ENCODE measurements at places on chromosomes 2 and 18.

GRCh38 chr2:38017836-38018235 lies 58.1 kb downstream of the CYP1B1 start:
- DNase-seq: no peak

GRCh38 chr2:85737481-85737880 lies 16.3 kb upstream of the ATOH8 start:
- DNase-seq: no peak

DNA sequence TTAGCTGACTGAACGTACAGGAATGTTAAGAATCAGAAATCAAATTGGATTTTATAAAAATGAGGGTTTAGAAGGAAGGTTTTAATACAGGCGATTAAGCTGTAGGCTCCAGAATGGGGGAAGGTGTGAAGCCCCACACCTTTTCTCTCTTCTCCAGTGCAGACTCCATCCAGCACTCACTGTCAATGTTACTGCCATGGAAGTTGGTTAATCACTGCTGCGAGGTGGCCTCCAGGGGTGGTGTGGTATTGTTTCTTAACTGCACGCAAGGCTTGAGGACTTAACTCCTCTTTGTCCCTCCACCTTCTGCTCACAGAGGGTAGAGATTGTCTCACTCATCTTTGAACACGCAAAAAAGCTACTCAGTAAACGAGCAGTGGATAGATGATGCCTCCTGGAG lies 26.9 kb upstream of the YWHAQ start:
- DNase-seq: no peak

DNA sequence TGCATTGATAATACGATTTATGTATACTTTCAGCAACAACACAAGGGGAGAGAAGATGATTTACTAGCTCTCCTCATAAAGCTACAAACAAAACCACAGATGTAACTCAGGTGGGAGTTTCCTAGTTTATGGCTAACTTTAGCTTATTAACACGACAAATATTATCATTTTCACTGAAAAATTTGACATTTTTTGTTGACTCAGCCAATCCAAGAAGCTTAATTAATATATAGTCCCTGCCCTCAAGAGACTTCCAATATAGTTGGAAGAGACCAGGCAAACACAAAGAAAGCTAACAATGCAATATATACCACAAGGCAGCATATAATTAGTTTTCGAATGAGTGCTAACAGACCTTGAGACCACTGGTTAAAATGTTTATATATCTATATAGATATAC lies 775 bp downstream of the WDR12 start:
- no peak for DNase-seq

GRCh38 chr18:25289001-25289631 lies 62.9 kb downstream of the ZNF521 start:
- no peak for DNase-seq

DNA sequence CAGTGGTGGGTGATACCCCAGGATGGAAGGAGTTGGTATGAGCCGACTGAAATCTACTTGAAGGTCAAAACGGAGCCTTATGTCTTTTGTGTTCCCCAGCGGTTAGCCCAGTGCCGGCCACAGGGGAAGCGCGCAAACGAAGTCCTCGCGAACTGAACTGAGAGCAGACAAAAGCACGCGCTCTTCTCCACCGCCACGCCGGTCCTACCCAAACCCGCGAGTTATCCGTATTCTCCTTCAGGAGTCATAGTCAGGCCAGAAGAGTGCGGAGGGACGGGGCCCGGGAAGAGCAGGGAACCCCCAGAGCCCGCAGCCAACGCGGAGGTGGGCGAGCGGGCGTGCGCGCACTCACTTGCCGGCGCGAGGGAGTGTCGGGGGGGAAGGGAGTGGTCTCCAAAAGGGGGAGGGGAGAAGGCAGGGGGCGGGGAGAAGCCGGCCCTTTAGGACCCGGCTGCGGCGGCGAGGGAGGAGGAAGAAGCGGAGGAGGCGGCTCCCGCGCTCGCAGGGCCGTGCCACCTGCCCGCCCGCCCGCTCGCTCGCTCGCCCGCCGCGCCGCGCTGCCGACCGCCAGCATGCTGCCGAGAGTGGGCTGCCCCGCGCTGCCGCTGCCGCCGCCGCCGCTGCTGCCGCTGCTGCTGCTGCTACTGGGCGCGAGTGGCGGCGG lies at the start of gene IGFBP2:
TSS of gene IGFBP2 (plus strand) at position 469 of the 664 bp plus-strand sequence. CDS start at position 573, 104 bp downstream.
- no peak for DNase-seq

DNA sequence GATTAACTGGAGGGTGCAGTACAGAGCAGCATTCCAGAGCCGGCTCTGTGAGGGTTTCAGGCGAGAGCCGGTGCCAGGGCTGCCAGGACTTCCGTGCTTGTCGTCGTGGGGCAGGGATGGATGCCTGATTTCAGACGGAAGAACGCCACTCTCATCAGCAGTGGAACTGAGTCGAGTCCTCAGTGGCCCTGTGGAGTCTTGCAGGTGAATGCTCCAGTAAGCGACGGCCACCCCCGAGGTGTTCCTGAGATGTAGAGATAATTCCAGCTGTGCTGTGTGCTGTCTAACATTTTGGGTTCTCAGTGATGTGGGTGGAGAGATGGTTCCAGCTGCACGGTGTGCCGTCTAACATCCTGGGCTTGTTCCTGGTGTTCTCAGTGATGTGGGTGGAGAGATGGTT lies 103.1 kb upstream of the ALKAL2 start:
- DNase-seq: no peak

- DNase-seq: no peak
Measured at GRCh38 chr2:66170744-66171330, 264.1 kb upstream of the MEIS1 start.

DNA sequence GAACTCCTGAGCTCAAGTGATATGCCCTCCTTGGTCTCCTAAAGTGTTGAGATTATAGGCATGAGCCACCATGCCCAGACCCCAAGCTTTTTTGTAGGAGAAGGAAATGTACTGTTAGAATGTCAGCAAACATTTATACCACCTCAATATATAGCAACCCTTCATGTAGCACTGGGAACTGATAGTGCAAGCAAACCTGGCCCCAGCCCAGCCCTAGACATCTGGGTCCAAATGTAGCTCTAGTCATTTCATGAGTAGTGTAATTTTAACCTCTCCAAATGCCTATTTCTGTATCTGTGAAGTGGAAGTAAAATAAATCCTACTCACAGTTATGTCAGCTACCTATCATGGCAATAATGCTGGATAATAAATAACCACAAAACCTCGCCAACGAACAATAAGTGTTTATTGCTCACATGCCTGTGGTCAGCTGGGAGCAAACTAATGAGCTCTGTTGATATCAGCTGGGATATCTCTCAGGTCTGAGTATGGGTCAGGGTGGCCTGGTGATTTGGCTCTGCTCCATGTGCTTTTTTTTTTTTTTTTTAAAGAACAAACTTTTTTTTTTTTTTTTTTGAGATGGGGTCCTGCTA lies 180.4 kb downstream of the CD8B2 start:
- DNase-seq: no peak

GRCh38 chr2:118102433-118103082 lies 14.3 kb downstream of the INSIG2 start:
- DNase-seq: no peak

- DNase-seq: no peak
Measured at GRCh38 chr2:173282795-173283545, 71.7 kb upstream of the CDCA7 start.

DNA sequence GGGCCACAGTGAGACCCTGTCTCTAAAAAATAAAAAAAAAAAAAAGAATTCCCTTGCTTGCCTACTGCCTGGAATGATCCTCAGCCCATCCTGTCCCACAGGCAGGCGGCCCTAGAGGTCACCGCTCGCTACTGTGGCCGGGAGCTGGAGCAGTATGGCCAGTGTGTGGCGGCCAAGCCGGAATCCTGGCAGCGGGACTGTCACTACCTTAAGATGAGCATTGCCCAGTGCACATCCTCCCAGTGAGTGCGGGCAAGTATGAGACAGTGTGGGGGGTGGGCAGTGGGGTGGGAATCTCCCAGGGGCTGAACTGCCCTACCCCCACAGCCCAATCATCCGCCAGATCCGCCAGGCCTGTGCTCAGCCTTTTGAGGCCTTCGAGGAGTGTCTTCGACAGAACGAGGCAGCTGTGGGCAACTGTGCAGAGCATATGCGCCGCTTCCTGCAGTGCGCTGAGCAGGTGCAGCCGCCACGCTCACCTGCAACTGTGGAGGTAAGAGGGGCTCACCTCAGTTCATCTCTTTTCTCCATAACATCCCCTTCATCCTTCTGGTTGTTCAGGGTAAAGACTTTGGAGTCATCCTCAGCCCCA lies 1.6 kb downstream of the CHCHD5 start:
- no peak for DNase-seq

- no peak for DNase-seq
Measured at GRCh38 chr18:42187611-42188380, 232.8 kb downstream of the PIK3C3 start.

GRCh38 chr2:158923180-158923594 lies 45.3 kb upstream of the TANC1 start:
- DNase-seq: no peak

DNA sequence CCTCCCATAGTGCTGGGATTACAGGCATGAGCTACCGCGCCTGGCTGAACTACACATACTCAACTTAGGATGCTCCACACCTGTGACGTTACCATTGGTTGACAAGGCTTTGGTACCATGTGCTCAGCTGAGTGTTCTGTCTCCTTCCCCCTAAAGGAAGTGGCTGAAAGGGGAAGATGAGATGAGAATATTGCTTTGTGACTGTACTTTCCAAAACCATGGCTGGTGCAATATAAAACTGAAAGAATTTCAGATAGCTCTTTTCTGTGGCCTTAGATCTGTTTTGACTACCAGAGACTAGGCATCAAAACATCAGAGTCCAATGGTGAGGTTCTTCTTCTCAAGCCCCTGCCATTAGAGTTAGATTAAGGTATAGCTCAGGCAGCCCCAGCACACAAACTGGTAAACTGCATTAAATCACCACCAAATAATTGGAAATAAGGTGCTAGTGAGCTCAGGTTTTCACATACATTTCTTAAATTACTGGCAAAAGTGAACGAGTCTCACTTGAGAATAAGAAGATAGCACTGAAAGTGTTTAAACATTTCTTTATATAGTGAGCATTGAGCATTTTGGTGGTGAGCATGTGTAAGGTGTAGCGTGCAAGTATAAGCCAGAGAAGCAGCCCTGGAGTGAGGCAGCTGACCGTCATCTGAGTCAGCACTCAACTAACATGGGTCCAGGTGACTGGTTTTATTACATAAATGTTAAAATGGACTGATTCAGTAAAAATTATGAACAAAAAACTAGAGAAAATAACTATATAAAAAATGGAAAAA lies 113.5 kb upstream of the FZD5 start:
- DNase-seq: no peak

- no peak for DNase-seq
Measured at GRCh38 chr18:73908323-73908722, 239.3 kb downstream of the FBXO15 start.

- DNase-seq: no peak
Measured at GRCh38 chr2:1804865-1805264, 60.5 kb upstream of the PXDN start.

- no peak for DNase-seq
Measured at GRCh38 chr2:139055202-139055601, 275.0 kb upstream of the NXPH2 start.

GRCh38 chr2:30113617-30114293 lies 33.1 kb upstream of the YPEL5 start:
- no peak for DNase-seq

DNA sequence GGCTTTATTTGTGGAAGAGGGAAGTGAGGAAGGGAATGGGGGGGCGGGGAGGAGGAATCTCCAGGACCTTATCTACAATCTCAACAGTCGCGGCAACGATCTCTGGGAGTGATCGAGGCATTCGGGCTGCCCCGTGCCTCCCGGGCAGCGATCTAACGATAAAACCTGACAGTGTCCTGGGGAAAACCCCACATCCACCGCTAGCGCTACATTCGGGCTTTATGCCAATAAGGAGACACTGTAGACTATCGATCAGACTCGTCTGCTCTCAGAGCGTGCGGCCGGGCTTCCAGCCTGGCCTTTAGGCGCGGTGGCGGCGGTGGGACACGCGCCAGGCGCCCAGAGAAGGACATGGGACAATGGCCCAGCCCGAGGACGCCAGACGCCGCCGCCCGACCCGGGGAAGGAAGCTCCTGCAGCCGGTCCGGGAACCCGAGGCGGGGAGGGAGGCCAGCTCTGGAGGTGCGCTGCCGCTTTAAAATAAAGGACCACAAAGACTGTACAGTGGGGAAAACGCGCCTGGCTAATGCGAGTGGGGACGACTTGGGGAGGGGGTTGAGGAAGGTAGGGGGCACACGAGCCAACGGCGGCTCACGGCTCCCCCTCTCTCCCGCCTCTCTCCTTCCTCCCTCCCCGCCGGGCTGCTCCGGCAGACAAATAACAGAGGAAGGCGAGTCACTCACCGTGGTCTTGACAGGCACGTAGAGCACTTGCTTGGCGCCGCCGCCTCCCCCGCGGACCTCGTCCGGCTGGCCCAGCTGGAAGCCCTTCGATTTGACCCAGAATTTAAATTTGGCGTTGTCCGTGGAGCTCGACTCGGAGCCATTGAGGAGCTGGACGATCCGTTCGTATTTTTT lies 2.2 kb downstream of the NOL4 start:
- DNase-seq: no peak

DNA sequence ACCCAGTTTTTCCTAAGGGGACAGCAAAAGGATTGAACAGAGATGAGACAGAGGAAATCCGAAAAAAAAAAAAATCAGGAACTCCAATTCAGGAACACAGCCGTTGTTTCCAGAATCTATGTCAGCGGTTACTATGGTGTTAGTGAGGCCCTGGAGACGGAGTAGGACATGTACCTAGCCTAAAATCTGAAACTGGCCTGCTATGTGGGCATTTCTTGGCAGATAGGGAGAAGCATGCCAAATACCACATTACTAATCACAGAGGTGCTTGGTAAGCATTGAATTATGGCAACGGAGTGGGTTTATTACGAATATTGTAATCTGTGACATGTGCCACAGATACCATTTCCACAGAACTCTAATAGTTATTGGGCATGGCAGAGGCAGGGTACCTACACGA lies 530.6 kb downstream of the CCDC85A start:
- no peak for DNase-seq

DNA sequence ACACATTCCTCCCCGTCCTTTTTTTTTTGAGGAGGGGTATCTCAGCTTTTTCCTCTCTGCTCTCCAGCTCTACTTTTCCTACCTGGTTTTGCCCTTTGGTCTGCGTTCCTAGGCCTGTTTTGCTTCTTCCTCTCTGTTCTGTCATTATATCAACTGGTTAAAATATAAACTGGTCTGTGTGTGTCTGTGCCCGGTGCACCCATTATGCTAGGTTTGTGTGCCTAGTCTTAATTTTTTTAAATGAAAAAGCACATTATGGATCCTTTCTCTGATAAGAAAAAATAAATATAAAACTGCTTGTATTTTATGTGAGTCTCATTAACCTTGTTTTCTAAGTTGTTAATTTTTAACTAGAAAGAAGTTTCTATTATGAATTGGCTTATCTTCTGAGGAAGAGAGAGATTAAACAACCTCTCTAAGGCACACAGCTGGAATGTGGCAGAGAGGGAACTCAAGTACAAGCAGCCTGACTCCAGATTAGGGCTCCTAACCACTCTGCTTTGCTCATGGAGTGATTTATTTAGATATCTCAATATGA lies 17.4 kb downstream of the SLC38A11 start:
- no peak for DNase-seq

- no peak for DNase-seq
Measured at GRCh38 chr2:172047566-172048507, 37.5 kb upstream of the DLX1 start.

- no peak for DNase-seq
Measured at GRCh38 chr2:96824079-96824870, 8.2 kb downstream of the CNNM3 start.
